ENCODE measurements at places on chromosomes 11 and 22.

- DNase-seq: peak; percentile 92
Observed at GRCh38 chr11:134139873-134140331, 71.0 kb downstream of the JAM3 start.

GRCh38 chr11:83475760-83476159 lies 189.6 kb upstream of the CCDC90B start:
- DNase-seq: no peak

- DNase-seq: peak; percentile 82
Observed at GRCh38 chr11:37710031-37710430, 1112.0 kb upstream of the RAG2 start.

- DNase-seq: peak; percentile 56
Observed at GRCh38 chr11:114499756-114500155, 59.9 kb downstream of the NXPE1 start.

GRCh38 chr11:112290493-112290850 lies 29.8 kb upstream of the PLET1 start:
- peak; percentile 21 for DNase-seq

All from fibroblast of the aortic adventitia (primary cell).